GM12892 (cell line): ENCODE measurements at places on chromosomes 13 and 19.
A peak's percentile ranks its signal among the peaks of the same experiment; 100 is the strongest.

GRCh38 chr19:17915940-17916593, 16.7 kb upstream of the CCDC124 start:
- DNase-seq, result no peak

DNA sequence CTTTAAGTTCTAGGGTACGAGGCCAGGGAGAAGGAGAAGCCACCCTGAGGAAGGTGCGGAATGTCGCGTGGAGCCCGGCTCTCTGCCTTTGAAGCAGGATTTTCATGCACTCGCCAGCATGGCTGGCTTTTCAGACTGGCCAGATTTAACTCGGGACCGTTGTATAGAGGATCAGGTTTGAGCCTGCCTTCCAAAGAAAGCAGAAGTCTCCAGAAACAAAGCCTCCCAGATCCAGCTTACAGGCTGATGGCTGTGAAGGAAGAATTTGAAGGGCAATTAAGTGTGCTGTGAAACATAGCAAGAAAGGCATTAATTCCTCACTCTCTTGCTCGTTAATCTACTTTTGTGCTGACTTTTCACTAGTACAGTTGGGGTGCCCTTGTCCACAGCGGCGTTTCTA, 140.2 kb downstream of the SOX1 start:
- no peak for DNase-seq

DNA sequence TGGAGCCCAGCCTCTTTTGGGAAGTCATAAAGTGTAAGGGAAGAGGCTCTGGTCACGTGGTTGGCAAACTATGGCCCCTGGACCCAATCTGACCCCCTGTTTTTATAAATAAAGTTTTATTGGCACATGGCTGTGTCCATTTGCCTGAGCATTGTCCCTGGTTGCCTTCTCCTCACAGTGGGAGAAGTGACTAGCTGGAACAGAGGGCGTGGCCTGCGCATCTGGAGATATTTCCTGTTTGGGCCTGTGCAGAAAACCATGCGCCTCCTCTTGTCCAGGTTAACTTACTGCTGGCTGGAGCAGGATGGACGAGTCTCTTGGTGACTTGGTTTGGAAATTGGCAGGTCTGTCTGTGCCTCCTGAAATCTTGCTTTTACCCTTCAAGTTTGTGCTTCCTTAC, 48.3 kb downstream of the KDM4B start:
- DNase-seq, result no peak

- no peak for DNase-seq
These were observed 3.9 kb upstream of the IL12RB1 start for GRCh38 chr19:18090545-18091216.

DNA sequence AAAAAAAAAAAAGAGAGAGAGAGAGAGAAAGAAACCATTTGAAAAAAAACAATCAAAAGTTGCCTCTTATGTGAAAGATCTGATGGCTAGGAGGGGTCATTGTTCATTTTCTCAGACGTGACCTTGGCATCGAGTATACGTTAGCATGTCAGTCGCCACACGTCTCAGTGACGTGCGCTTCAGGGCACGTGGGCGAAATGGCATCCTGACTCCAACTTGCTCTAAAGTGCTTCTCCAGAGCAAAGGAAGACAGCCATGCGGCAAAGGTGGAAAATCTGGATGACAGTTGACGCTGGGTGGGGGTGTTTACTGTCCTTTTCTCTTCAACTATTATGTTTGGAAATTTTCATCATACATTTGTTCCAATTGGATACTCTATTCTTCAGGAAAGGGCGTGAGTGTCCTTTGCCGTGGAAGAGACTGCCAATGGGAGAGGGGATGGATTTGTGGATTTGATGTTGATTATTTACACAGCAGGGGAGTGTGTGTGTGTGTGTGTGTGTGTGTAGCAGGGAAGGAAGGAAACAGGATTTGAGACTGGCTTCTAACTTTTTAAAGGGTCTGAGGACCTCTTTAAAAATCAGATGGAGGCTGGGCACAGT, 25.0 kb downstream of the KLF2 start:
- DNase-seq, result no peak

GRCh38 chr13:99484473-99484872, 16.8 kb upstream of the TM9SF2 start:
- DNase-seq, result no peak

DNA sequence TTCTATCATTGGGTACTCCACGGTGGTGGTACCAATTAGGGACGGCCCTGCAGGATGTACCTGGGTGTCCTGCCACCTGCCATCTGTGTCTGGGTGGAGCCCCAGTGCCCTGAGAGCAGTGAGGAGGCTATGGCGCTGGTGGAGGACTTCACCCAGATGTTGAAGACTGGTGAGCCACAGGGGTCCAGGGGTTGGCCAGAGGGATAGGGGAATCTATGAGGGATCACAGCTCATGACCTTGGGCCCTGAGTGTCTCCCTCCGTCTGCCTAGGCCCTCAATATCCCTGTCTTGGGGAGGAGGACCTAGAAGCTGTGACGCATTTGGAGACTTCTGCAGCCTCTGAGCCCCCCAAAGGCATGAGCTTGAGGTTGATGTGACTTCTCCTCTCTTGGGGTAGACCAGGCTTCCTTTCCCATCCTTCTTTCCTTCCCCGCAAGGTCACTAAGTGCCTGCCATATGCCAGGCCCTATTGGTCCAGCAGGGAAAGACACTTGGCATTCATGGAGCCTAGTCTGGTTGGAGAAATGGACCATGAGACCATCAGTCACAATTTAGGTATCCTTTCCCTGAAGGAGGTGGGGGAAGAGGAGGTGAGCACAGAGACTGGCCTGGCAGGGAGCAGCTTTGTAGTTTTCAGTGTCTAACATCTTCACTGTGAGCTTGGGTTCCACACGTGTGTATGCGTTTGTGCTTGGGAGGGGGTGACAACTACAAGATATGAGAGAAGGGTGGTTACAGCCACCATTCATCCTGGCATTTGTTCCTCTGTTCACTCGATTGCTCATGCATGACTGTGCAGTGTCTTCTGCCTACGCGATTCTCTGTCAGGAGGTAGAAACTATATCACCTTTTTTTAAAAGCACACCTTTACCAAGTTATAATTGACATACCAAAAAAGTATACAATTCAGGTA, 5.1 kb upstream of the MZF1 start:
- DNase-seq, result no peak

DNA sequence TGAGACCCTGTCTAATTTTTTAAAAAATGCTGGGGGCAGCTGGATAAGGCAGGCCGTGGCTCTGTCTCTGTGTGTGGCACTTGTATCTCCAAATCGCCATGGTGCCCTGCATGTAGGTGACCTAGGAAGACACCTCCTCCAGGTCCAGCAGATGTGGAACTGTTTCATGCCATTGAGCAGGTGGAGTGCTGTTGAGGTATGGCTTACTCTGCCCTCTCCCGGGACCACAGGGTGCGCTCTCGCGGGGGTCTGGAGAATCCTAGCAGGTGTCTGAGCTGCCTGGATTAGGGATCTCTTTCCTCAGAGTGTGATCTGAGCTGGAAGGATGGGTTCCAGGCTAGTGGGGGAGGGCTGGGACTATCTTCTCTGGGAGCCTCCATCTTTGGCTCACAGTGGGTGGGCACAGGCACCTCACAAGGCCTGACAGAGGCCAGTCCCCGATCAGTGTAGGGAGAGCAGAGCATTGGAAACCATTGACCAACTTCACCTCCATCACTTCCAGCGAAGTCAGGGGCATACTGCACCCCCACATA, 67.7 kb upstream of the TM9SF2 start:
- DNase-seq, result no peak

- no peak for DNase-seq
These were observed 108.5 kb downstream of the PAN3 start for GRCh38 chr13:28246891-28247290.

DNA sequence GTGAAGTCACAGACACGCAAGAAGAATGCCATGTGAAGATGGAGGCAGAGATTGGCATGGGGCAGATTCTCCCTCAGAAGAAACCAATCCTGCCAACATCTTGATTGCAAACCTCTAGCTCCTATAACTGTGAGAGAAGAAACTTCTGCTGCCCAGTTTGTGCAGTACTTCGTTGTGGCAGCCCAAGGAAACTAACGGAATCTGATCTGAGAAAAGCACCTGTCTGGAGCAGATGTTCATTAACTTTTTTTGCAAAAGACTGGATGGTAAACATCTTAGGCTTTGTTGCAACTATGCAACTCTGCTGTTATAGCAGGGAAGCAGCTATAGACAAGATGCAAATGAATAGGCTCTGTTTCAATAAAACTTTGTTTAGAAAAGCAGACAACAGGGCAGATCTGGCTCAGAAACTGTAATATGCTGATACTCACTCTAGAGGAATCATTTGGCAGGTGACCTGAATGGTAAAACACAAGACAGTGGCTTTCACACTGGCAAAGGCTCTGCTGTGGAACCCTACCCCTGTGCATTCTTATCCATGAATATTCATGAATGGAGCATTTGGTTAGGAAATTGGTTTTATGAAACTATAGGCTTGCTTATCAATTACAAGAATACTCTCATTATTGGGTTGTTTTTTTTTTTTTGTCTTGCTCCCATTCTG, 25.3 kb upstream of the CPB2 start:
- DNase-seq, result no peak

DNA sequence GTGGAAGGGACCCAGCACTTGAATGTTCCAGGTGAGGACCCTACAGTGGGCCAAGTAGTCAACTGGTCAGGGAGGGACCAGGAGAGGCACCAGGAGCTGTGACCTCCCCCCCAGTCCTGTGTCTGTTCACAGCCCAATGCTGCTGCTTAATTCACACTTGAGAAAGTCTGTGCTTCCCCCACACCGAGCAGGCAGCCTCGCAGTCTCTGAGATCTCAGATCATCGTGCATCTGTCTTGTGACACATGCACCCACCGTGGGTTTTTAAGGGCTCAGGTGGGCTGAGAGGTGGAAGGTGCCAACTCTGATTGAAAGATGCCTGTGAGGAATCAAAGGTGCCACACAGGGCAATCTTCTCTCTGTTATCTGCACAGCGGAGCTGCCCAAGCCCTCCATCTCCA, 6.2 kb downstream of the CEACAM5 start:
- DNase-seq, result no peak

DNA sequence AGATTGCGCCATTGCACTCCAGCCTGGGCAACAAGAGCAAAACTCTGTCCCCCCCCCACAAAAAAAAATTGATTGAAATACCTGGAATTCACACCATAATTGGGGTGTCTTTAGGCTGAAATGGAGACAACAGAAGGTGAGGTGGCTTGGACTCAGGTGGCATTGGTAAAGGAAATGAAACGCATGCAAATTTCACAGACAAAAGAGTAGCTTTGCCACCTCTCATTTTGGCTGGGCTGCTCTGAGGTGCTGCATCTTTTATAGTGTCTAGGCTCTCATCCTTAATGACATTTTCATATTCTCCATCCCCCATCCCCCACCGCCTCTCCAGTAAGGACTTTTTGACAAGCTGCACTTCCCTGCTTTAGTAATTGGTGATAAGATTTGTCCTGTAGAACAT, 6.9 kb downstream of the UBE2L5 start:
- DNase-seq, result no peak

GRCh38 chr13:97182111-97182890, 39.8 kb upstream of the MBNL2 start:
- DNase-seq, result no peak

GRCh38 chr19:3759482-3760254, 1.8 kb downstream of the APBA3 start:
- no peak for DNase-seq

- DNase-seq, result peak; percentile 70
These were observed at the start of gene DKKL1 for GRCh38 chr19:49363268-49364082. DKKL1 (plus strand) TSS chr19:49363877; CDS start chr19:49363999, 122 bp downstream.

DNA sequence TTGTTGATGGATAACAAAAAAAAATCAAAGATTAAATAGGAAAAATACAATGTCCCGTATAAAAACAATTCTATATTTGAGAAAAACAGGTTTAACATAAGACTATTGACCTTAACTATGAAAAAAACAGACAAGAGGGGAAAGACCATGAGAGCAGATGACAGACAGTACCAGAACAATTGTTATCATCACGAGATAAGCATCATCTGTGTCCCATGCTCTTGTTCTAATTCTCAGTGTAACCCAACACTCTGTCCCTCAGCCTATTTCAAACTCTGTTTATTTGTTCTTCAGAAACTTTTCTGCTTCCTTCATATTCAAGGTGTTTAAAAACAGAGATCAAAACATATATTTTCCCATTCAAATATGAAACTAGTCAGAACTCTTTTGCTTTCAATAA, 216.4 kb downstream of the PCDH9 start:
- no peak for DNase-seq

DNA sequence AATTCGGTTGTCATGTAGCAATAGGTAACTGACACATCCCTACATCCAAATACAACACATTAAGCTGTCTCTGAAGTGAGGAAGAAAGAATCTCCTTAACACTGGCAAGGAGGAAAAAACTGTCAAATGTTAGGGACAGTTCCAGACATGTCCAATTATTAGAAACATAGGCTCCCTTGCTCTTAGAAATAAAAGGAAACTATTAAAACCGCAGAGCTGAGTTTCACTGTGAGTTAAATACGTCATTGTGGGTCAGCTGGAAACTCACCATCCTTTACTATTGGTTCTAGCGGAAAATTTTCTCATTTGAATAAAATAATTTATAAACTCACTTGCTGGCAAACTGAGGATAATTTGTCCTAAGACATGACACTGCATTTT, 40.7 kb downstream of the STARD13 start:
- DNase-seq, result no peak

- DNase-seq, result no peak
These were observed 52.7 kb upstream of the ZDHHC20 start for GRCh38 chr13:21511849-21512248.

- no peak for DNase-seq
These were observed 12.5 kb downstream of the IL12RB1 start for GRCh38 chr19:18074192-18074591.

GRCh38 chr13:99033814-99034213, 56.0 kb upstream of the DOCK9 start:
- no peak for DNase-seq

DNA sequence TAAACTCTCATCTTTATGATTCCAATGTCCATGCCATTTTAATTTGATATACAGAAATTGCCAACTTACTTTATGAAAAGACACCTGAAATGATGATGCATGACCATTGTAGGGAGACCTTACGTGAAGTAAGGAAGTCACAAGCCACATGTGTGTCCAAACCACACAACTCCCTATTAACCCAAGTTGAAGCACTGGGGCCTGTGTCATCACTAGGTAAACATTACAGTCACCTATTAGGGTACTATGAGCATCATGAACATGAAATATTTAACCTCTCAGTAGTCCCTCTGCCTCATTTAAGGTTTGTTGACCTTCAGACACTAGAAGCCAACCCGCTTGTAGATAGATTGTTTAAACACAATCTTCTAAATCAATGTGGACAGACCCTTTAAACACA, 576.9 kb downstream of the IRS2 start:
- no peak for DNase-seq

DNA sequence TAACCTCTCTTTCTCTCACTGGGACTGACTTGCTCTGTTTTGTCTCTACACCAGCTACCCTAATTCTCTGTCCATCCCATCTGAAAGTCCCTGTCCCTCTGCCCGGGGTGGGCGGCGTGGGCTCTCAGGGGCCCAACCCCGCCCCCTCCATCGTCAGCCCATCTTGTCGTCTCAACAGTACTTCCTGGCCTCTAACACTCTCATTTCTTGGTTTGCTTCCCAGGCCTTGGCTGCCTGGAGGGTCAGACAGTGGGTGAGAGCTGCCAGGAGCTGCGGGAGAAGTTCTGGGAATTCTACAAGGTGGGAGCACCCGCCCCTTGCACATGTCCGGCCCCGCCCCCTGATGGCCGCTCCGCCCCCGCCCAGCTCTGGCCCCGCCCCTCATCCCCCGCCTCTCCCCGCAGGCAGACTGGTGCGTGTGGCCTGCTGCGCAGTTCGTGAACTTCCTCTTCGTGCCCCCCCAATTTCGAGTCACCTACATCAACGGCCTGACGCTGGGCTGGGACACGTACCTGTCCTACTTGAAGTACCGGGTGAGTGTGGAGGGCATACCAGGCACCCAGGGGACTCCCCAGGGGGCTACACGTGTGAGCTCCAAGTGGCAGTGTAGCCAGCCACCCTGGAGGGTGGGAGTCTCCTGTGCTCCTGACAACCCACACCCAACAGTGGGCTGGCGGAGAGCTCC, 1.7 kb downstream of the MPV17L2 start:
- peak; percentile 60 for DNase-seq
